ENCODE measurements at places on chromosomes 5 and 9.
A peak's percentile ranks its signal among the peaks of the same experiment; 100 is the strongest.

DNA sequence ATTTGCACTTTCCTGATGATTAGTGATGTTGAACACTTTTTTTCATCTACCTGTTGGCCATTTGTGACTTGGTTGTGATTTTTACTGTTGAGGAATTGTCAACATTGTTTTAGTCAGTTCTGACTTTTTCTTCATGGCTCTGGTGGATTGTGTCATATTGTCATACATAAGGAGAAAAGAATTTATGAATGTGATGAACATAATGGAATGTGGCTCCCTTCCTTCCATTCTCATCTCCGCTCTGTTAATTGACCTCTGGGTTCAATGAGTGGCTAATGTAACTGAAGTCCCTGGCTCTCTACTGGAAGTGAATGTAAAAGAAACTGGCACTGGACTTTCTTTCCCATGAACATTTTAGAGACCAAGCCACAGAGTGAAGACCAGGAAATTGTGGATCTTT lies 49.2 kb downstream of the KIAA1958 start:
- DNase-seq, result no peak

GRCh38 chr9:127279717-127280285 lies 15.2 kb downstream of the GARNL3 start:
- DNase-seq, result no peak

GRCh38 chr9:75937521-75938258 lies 47.2 kb downstream of the PCSK5 start:
- no peak for DNase-seq

- no peak for DNase-seq
These were observed 849 bp upstream of the IFT74 start for GRCh38 chr9:26955222-26955903.

DNA sequence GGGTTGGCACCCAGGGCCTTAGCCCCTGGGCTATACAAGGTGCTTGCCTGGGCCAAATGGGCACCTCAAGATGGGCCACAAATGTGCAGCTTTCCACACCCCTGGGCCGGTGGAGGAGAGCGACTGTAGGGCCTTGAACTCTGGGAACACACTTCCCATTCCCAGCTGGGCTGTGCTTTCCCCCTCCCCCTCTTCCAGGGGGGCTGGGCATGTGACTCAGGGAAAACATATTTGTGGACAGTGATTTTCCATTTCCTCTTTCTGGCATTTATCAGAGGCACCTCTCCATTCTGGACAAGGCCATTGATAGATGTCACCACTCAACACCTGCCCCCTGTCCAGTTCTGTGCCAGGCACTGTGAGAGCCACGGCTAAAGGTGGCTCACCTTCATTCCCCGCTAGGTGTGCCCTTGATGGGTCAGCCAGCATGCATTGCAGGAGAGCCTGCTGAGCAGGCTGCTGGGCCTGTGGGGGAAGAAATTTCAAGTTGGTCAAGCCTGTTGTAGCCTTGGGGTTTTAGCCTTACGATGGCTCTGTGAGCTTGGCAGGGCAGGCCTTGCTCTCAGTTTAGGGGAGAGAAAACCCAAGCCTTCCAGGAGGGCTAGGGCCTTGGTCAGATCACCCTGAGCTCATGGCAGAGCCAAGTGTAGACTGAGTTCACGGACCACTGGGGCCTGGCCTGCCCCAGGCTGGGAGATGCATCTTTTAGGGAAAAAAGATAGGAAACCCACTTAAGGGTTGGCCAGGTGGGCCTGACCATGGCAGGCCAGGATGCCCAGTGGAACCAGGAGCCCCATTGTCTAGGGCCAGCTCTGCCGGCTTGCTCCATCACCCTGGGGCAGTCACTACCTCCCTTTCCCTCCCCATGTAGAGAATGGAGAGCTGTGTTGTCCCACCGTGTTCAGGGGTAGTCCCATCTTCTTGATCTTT lies 113.9 kb downstream of the DAB2IP start:
- DNase-seq, result no peak

GRCh38 chr9:133262226-133262625 lies 12.8 kb downstream of the ABO start:
- no peak for DNase-seq

GRCh38 chr5:56094579-56095361 lies 100.0 kb upstream of the IL6ST start:
- no peak for DNase-seq

DNA sequence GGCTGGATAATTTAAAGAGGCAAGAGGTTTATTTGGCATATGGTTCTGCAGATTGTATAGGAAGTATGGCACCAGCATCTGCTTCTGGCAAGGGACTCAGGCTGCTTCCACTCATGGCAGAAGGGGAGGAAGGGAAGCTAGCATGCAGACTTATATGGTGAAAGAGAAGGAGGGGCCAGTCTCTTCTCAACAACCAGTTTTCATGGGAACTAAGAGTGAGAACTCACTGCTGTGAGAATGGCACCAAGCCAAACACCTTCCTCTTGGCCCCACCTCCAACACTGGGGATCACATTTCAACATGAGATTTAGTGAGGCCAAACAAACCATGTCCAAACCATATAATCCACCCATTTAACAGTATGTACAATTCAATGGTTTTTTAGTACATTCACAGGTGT lies 113.3 kb upstream of the SHB start:
- peak; percentile 47 for DNase-seq

DNA sequence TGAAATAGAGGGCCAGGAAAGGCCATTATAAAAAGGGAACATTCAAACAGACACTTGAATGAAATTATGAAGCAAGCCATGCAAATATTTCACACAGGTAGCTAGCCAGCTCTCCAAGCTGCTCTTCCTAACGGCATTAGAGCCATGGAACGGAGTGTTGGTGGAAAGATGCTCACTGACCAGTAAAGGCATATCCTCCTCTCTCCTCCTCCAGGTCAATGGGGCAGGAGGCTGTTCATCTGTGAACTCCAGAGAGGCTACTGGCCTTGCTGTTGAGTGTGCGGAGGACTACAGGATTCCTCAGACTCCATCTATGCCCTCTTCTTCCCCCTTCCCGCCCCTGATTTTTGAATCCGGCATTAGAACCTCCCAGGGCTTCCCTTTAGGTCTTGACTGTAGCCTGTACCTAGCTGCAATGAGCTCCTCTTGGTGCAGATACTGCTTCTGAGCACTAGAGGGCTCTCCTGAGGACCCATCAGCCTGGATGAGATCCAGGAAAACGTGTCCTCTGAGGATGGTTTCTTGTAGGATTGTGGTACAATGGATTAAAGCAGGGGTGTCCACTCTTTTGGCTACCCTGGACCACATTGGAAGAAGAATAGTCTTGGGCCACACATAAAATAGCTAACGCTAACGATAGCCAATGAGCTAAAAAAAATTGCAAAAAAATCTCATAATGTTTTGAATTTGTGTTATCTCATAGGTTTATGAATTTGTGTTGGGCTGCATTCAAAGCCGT lies 162.2 kb downstream of the SREK1 start:
- peak; percentile 35 for DNase-seq

DNA sequence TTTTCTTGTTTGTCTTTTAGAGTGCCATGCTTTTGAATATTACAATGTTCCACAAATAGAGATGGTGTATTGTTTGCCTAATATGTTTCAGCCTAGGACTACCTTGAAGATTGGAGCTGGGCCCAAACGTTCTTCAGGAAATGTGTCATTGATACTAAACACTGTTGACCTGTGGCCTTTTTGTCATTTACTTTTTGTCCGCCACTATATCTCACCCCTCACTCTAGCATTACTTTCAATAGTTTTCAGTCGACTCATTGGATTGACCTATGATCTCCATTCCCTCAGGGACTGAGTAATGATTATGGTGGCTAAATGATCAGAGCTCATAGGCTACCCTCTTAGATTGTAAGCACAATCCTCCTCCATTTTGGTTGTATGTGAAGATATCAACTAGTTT lies 115.8 kb downstream of the NUDT12 start:
- DNase-seq, result no peak

GRCh38 chr9:137759117-137759516 lies 118.5 kb upstream of the CACNA1B start:
- no peak for DNase-seq

GRCh38 chr5:165015126-165015525 lies 1509.7 kb downstream of the MAT2B start:
- no peak for DNase-seq

DNA sequence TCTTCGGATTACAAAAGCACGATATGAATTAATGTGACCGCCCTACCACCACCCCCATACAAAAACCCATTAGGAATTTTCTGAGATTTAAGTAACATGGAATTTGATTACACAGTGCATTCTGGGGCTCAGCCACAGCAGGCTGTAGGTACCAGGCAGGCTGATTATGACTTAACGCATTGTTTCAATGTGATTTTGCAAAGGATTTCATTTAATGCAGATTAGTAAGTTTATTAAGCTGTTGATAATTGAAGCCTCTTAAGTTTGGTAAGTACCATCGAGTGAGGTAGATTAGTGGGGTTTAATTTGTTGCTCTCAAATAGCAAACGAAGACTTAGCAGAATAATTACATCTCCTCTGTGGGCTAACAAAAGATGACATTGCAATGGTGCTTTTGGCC lies 240.1 kb downstream of the TRPM3 start:
- no peak for DNase-seq

DNA sequence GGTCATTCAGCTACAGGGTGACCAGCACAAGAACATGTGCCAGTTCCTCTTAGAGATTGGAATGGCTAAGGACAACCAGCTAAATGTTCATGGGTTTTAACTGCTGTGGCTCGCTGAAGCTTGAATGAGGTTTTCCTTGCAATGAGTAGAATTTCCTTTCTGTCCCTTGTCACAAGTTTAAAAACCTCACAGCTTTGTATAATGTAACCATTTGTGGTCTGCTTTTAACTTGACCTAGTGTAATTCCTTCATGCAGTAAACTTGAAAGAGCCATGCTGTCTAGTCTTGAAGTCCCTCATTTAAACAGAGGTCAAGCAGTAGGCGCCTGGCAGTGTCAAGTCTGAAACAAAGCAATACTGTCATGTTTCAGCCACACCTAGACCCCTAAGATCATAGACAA lies 181.3 kb upstream of the DMRT1 start:
- DNase-seq, result no peak

- DNase-seq, result no peak
These were observed 7.1 kb upstream of the IFNA6 start for GRCh38 chr9:21357479-21358460.

- no peak for DNase-seq
These were observed 14.7 kb upstream of the OSMR start for GRCh38 chr5:38831117-38831516.

DNA sequence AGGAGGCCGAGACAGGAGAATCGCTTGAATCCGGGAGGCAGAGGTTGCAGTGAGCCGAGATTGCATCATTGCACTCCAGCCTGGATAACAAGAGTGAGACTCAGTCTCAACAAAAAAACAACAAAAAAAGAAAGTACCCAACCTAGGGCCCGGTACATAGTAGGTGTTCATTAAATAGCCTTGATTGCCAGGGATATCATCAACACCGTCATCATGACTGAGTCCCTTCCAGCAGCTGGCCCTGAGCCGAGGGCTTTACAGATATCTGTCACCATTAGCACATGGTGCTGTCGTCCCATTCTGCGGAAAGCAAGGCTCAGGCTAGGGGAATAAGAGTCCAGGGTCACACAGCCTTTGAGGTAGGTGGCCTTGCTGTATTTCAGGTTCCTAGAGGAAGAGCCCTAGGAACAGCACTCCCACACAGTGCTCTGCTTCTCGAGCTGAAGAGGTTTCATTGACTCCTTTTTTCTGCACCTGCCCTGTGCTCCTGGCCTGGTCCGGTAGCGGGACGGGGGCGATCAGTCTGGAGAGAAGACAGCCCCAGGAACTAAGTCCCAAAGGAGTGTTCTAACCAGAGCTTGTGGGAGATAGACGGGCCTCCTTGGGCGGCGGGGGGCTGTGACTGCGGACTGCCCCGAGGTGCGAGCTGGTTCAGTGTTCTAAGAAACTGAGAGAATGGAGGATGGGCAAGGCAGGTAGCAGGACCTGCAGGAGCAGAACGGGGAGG lies 48.2 kb downstream of the CXXC5 start:
- DNase-seq, result no peak

GRCh38 chr5:138391859-138392386 lies 39.4 kb downstream of the KDM3B start:
- DNase-seq, result no peak

- DNase-seq, result no peak
These were observed 25.4 kb upstream of the WWC1 start for GRCh38 chr5:168266016-168266415.

DNA sequence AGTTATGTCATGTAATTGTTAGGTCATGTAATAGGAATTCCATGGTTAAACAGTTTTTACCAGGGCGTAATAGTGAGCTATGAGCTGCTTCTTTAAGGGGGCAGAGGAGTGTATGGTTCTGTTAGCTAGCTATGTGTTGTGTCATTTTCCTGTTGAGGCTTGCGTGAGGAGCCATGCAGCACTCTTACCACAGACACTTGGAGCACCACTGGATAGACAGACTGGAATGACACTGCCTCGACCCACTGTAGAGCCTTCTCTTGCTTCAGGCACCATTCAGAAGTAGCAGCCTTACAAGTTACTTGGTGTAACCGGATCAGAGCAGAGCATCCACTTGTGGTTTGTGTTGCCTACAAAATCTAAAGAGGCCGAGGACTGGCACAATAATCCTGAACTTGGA lies 28.3 kb upstream of the STOM start:
- no peak for DNase-seq

- DNase-seq, result no peak
These were observed 37.6 kb upstream of the SMAD5 start for GRCh38 chr5:136094913-136095641.

- DNase-seq, result no peak
These were observed 43.8 kb downstream of the WHRN start for GRCh38 chr9:114461468-114461867.

- DNase-seq, result no peak
These were observed 110.5 kb downstream of the RASGRF2 start for GRCh38 chr5:81070571-81071255.

- DNase-seq, result peak; percentile 50
These were observed 1.3 kb downstream of the MAN2A1 start for GRCh38 chr5:109690975-109691574.

DNA sequence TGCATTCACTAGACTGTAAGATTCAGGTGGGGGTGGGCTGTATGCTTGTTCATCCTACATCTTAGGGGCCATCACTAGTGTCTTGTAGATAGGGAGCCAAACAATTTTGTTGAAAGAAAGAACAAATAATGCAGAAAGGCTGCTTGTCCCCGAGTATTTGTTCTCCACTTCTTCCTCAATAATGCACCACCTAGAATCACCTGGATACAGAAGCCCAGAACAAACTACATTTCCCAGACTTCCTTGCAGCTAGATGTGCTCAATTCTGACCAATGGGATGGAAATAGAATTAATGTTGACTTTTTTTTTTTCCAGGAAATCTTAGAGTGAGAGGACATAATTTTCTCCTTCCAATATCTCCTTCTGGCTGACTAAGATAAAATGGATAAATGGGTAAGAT lies 38.9 kb upstream of the TNFSF8 start:
- no peak for DNase-seq

Data from DMS 273 treated with DMSO at 0.1 percent for 48 hours (cell line).